ENCODE measurements at places on chromosomes 4 and X.

- no peaks in the 10 kb centered on the region for H3K4me1 ChIP-seq
- no peak overlapping the region for H3K4me3 ChIP-seq
- no peaks in the 10 kb centered on the region for H3K27me3 ChIP-seq
- DNase-seq = no peak
- H3K36me3 ChIP-seq = no peaks in the 10 kb centered on the region
Measured at GRCh38 chr4:94127707-94128328, 79.8 kb upstream of the SMARCAD1 start.

- H3K27ac ChIP-seq = no peak overlapping the region
- H3K27me3 ChIP-seq = no peaks in the 10 kb centered on the region
- no peak for DNase-seq
- H3K4me3 ChIP-seq = no peak overlapping the region
- no peaks in the 10 kb centered on the region for H3K36me3 ChIP-seq
Measured at GRCh38 chrX:150329282-150329681, 33.8 kb upstream of the MAMLD1 start.

- DNase-seq = no peak
- no peaks in the 10 kb centered on the region for H3K36me3 ChIP-seq
- H3K27ac ChIP-seq = no peak overlapping the region
- H3K4me1 ChIP-seq = no peaks in the 10 kb centered on the region
- no peak overlapping the region for H3K4me3 ChIP-seq
Measured at GRCh38 chrX:57329008-57329407, 42.5 kb downstream of the FAAH2 start.

DNA sequence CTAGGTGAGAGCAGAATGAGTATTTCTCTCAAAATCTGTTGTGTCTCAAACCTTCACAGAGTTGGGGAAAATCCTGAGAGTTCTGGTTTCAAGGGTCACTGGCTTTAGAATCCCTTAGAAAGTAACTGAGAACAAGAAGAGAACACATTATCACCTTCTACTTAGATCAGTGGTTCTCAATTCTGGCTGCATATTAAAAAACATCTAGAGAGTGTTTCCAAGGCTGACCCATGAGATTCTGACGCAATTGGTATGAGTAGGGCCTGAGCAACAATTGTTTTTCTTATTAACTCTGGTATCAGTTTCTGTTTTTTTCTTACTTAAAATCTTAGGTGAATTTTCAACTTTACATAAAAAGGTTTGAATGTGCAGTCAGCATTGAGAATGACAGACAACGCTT lies 212.8 kb downstream of the HS6ST2 start:
- H3K27ac ChIP-seq = no peak overlapping the region
- no peaks in the 10 kb centered on the region for H3K27me3 ChIP-seq
- H3K4me3 ChIP-seq = no peak overlapping the region
- no peaks in the 10 kb centered on the region for H3K4me1 ChIP-seq
- no peaks in the 10 kb centered on the region for H3K36me3 ChIP-seq
- DNase-seq = peak; percentile 4

GRCh38 chrX:134162032-134162431 lies 75.0 kb upstream of the CCDC160 start:
- H3K27me3 ChIP-seq = peaks cover 6% of the 10 kb centered on the region
- H3K36me3 ChIP-seq = no peaks in the 10 kb centered on the region

DNA sequence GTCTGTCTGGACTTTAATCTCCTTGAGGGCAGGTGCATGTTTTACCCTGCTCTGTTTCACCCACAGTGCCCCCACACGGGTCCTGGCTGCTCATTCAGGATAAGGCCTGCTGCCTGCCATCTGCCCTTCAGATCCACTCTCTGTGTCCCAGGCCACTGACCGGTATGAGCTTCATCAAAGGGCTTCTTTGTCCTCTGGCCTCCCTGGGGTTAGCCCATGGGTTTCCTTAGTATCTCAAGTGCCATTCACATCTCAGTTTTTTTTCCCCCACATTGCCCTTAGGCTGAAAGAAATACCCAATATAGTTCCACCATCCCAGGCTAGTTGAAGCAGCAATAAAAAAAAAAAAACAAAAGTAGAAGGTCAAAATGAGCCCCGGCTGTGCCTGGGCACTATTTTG lies 9.3 kb downstream of the CD99L2 start:
- H3K27ac ChIP-seq = no peak overlapping the region
- H3K27me3 ChIP-seq = no peaks in the 10 kb centered on the region
- H3K36me3 ChIP-seq = no peaks in the 10 kb centered on the region
- no peak overlapping the region for H3K4me3 ChIP-seq

- no peak overlapping the region for H3K4me3 ChIP-seq
- H3K27me3 ChIP-seq = no peaks in the 10 kb centered on the region
- DNase-seq = no peak
- H3K27ac ChIP-seq = no peak overlapping the region
Measured at GRCh38 chr4:168893807-168894206, 116.2 kb downstream of the CBR4 start.

GRCh38 chrX:143571521-143571920 lies 54.2 kb upstream of the SPANXN3 start:
- no peak for DNase-seq
- no peaks in the 10 kb centered on the region for H3K27me3 ChIP-seq
- no peaks in the 10 kb centered on the region for H3K4me1 ChIP-seq
- no peak overlapping the region for H3K4me3 ChIP-seq
- H3K36me3 ChIP-seq = no peaks in the 10 kb centered on the region
- H3K27ac ChIP-seq = no peak overlapping the region

DNA sequence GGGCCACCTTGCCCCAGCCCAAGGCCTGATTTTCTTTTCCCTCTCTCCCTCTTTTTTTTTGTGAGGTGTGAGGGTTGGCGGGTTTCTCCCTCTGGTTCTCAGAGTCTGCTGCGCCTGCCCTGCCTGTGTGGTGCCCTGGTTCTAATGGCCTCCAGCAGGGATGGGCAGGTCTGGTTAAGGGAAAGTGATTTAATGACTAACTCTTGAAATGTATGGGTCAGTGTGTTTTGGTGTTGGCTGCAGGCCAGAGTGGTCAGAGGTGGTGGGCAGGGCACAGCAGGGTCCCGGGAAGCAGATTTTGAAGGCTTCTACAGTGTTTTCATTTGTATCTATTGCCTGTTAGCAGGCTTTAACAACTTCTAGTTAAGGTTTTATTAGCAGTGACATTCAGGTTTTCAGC lies 39.0 kb downstream of the JADE1 start:
- no peaks in the 10 kb centered on the region for H3K27me3 ChIP-seq
- no peak overlapping the region for H3K4me3 ChIP-seq
- DNase-seq = no peak
- no peak overlapping the region for H3K27ac ChIP-seq

- peak overlapping the region; percentile 87 for H3K27ac ChIP-seq
- peak; percentile 22 for DNase-seq
- peaks cover 12% of the 10 kb centered on the region for H3K27me3 ChIP-seq
- H3K4me1 ChIP-seq = no peaks in the 10 kb centered on the region
- no peaks in the 10 kb centered on the region for H3K36me3 ChIP-seq
Measured at GRCh38 chrX:103254171-103254824, 657 bp downstream of the TCEAL8 start.

DNA sequence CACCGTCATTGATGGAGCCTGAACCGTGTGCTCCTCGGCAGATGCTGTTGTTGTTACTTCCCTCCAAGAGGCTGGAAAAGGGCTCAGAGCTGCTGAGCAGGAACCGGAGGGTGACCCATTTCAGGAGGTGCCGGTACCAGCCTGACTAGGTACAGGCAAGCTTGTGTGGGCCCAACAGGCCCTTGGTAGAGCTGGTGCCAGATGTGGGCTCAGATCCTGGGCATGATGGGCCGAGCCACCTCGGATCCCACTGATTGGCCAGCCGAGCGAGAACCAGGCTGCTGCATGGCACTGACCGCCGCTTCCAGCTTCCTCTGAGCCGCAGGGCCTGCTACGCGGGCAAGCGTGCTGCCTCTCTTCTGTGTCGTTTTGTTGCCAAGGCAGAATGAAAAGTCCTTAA lies 33.7 kb downstream of the NOP14 start:
- peaks cover 18% of the 10 kb centered on the region for H3K36me3 ChIP-seq
- DNase-seq = no peak
- H3K4me1 ChIP-seq = peaks cover 18% of the 10 kb centered on the region
- H3K27ac ChIP-seq = no peak overlapping the region
- H3K4me3 ChIP-seq = no peak overlapping the region

DNA sequence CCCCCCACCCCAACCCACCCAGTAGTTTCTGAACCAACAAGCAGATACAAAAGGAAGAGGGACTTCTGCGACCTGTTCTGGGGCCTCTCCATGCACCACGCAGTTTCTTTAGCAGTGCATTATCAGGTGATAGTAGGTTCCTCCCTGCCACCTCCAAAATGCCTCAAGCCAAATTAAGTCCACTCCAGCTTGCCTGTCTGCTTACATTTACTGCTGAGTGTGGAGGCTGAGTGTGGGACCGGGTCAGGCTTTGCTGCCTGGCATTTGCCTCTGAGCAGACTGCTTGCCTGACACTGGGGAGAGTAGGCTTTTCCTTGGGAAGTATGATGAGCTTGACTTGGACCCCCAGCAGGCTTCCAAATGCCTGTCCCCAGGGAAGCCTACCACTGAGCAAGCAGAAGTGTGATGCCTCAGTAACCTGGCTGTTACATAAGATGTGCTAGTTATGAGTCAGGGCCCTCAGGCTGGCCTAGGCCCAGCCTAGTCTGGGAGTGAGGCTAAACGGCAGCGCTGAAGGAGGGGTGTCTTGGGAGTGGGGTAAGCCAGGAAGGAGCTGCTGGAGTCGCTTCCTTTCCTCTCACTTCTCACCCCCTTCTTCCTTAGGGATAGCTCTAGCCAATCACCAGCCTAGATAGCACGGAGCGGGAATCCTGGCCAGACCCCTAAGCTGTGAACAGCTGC lies 9.0 kb downstream of the TSC22D3 start:
- no peak overlapping the region for H3K27ac ChIP-seq
- no peaks in the 10 kb centered on the region for H3K36me3 ChIP-seq
- H3K4me3 ChIP-seq = no peak overlapping the region
- no peak for DNase-seq
- H3K27me3 ChIP-seq = peaks cover 11% of the 10 kb centered on the region

DNA sequence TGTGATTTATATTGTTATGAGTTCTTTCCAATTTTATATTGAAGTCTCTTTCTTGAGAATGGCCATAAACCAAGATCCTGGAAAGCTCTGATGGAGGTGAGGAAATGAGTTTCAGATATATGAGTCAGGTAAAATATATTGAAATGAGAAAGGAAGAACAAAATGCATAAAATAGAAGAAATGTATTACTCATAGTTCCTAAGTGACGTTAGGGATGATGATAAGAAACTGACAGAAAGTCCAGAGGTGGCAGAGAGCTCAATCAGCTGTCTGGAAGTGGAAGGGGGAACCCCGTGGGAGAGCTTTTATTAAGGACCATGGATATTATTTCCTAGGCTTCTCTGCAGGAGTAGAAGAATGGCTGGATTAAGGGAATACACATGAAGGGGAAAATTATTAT lies 24.6 kb downstream of the UGT2B7 start:
- no peak overlapping the region for H3K4me3 ChIP-seq
- no peak overlapping the region for H3K27ac ChIP-seq
- H3K4me1 ChIP-seq = no peaks in the 10 kb centered on the region
- no peak for DNase-seq

DNA sequence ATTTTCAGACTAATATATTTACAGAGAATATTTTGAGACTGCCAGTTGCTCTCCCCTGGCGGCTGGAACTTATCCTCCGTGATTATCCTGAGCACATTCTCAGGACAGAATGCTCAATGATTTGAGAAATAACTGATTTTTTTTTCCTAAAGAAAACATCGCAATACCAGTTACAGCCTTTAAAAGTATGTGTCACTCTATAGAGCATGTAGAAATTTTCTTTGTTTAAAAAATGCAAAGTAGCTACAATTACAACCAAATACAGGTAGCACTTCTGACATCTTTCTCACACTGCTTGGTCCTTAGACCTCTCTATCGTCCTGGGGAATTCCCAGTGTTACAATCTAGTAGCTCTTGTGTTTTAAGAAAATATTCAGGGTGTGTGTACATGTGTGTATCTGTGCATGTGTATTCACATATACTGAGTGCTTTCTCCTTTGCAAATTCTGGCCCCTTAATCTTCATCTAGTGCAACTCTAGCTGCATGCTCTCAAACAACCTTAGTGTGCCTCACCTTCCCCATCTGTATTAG lies 13.8 kb downstream of the APBB2 start:
- no peaks in the 10 kb centered on the region for H3K4me1 ChIP-seq
- DNase-seq = no peak
- no peaks in the 10 kb centered on the region for H3K27me3 ChIP-seq
- no peak overlapping the region for H3K27ac ChIP-seq
- no peaks in the 10 kb centered on the region for H3K36me3 ChIP-seq

DNA sequence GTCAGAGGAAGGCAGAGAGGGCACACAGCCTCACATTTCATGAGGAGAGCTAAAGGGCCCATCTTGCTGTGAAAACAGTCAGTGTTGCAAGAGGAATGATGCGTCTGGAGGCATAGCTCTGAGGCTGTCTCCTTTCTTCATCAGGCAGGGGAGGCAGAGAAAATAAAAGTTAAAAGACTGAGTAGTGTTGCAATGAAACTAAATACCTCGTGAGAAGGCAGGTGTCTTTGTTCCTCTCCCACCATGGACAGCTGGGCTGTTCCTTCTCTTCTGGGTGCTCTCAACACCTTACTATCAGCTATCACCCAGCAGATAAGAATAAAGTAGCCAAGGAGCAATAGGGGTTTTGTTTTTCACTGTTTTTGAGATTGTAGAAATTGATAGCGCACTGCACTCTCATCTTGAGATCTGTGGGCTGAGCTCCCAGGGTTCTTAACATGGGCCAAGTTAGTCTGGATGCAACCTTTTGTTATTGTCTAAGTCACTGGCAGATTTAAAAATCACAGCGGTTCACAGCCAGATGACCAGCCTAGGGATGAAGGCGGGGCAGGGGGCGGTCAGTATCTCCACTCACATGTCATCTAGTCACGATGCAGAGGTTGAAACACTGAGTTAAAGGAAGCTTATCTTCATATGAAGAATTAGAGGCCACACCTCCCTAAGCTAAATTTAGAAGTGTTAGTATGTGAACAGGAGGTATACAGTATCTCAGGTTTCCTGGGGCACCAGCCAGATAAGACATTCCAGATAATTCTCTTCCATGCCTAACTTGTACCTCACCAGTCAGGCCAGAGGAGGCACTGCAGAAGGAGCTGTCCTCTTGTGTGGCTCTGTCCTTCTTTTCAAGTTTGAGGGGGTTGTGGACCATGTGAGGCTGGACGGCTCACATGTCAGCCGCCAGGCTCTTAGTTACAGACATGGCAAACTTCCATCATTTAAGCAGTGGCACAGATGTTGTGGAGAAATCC lies 36.9 kb downstream of the PARM1 start:
- H3K4me3 ChIP-seq = no peak overlapping the region
- no peak overlapping the region for H3K27ac ChIP-seq
- H3K27me3 ChIP-seq = no peaks in the 10 kb centered on the region
- no peak for DNase-seq
- H3K36me3 ChIP-seq = no peaks in the 10 kb centered on the region
- no peaks in the 10 kb centered on the region for H3K4me1 ChIP-seq

- H3K27me3 ChIP-seq = no peaks in the 10 kb centered on the region
- H3K36me3 ChIP-seq = no peaks in the 10 kb centered on the region
- H3K27ac ChIP-seq = no peak overlapping the region
Measured at GRCh38 chr4:158192439-158193158, 17.7 kb upstream of the TMEM144 start.

GRCh38 chrX:43373032-43373431 lies 283.1 kb upstream of the MAOA start:
- no peaks in the 10 kb centered on the region for H3K4me1 ChIP-seq
- H3K27ac ChIP-seq = no peak overlapping the region
- H3K36me3 ChIP-seq = no peaks in the 10 kb centered on the region
- no peak overlapping the region for H3K4me3 ChIP-seq

GRCh38 chrX:16573781-16574180 lies 76.2 kb upstream of the S100G start:
- no peaks in the 10 kb centered on the region for H3K27me3 ChIP-seq
- no peak overlapping the region for H3K27ac ChIP-seq
- no peak for DNase-seq
- no peaks in the 10 kb centered on the region for H3K36me3 ChIP-seq

GRCh38 chr4:175246941-175247340 lies 328.8 kb downstream of the ADAM29 start:
- DNase-seq = no peak
- H3K4me1 ChIP-seq = no peaks in the 10 kb centered on the region
- H3K27ac ChIP-seq = no peak overlapping the region
- no peaks in the 10 kb centered on the region for H3K36me3 ChIP-seq
- H3K27me3 ChIP-seq = no peaks in the 10 kb centered on the region
